ENCODE measurements at places on chromosomes 6 and 20.

- no peak for DNase-seq
Observed at GRCh38 chr20:48275286-48276020, 490.2 kb upstream of the SULF2 start.

- DNase-seq = no peak
Observed at GRCh38 chr6:149449831-149450678, 34.8 kb downstream of the ZC3H12D start.

- no peak for DNase-seq
Observed at GRCh38 chr6:8335381-8335780, 100.0 kb downstream of the SLC35B3 start.

- no peak for DNase-seq
Observed at GRCh38 chr6:144017166-144018094, 9.4 kb upstream of the PLAGL1 start.

GRCh38 chr20:17905544-17905943 is 63.0 kb downstream of the SNX5 start:
- DNase-seq = no peak

- peak; percentile 11 for DNase-seq
Observed at GRCh38 chr6:143940011-143940597, 68.0 kb downstream of the PLAGL1 start.

DNA sequence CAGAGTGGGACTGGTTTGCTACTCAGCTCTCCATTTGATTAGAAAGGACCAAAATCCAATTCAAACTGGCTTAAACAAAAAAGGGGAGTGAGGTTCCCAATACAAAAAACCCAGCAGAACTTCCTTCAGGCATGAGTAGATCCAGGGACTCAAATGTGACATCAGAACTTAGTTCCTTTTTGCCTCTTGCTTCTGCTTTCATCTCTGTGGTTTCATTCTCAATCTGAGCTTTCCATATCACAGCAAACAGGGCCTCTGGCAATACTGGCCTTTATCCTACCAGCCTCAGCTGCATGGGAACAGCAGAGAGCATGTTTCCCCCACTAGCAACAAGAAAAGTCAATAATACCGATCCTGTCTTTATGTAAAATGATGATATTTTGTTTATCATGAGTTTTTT is 28.6 kb upstream of the PRELID3B start:
- no peak for DNase-seq

GRCh38 chr6:72374857-72375256 is 247.0 kb upstream of the KCNQ5 start:
- no peak for DNase-seq

DNA sequence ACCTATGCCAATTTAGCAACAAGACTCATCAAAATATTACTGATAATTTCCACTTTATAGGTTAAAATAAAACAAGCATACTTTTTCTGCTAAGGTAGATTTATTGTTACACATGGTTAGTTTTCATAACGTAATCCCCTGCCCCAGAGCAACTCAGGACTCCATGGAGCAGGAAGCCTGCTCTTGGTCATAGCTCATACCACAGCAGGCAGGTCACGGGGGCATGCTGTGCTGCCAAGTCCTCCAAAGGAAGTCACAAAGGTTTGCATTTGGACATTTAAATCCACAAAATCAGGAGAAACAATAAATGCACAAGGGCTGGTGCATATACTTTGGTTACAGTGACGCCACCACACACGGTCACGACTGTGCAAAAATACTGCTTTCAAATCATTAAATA is 12.5 kb downstream of the GZF1 start:
- no peak for DNase-seq

DNA sequence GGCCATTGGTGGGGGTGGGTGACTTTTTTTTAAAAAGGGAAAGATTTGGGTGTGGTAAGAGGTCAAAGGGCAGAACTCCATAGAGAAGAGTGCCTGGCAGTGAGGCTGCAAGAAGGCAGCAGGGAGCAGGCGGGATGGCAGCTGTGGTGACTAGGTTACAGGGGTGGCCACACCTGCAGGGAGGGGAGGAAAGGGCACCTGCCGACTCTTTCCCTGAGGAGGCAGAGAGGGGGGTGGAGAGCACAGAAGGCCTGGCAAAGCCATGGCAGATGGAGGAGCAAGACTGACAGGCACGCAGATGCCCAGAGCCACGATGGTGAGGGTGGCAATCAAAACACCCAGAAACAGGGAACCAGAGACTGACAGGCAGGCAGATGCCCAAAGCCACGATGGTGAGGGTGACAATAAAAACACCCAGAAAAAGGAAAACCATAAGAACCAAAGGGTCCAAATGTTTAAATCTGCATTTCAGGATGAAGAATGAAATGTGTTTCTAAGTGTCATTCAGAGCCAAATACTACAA is 19.3 kb downstream of the CST7 start:
- no peak for DNase-seq

GRCh38 chr20:4956200-4956810 is 45.0 kb downstream of the SLC23A2 start:
- no peak for DNase-seq

GRCh38 chr20:47070176-47070575 is 175.5 kb downstream of the EYA2 start:
- DNase-seq = no peak

- no peak for DNase-seq
Observed at GRCh38 chr20:54228841-54229240, 21.0 kb downstream of the PFDN4 start.

GRCh38 chr6:113396730-113397129 is 460.4 kb upstream of the MARCKS start:
- DNase-seq = no peak

- no peak for DNase-seq
Observed at GRCh38 chr20:25525867-25526266, 59.5 kb downstream of the NINL start.

GRCh38 chr6:3535776-3536435 is 79.1 kb upstream of the SLC22A23 start:
- no peak for DNase-seq

GRCh38 chr6:16057446-16057845 is 71.4 kb upstream of the MYLIP start:
- no peak for DNase-seq
